ENCODE measurements at places on chromosomes 3 and 15.

DNA sequence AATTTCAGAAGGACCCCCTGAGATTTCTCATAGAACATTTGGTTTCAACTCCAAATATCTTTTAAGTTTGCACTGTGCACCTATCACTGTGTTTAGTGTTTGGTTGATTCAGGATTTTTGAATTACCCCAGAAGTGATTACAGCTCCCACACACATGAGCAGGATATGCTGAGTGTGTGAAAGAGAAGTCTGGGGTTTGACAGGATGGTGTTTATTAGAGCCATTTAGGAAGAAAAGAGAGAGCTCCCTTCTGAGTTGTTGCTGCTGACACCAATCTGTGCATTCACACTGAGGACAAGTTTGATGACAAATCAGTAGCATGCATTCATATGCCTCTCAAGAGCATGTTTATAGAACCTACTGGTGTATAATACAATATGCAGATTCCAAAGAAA, 118.1 kb downstream of the RPL22L1 start:
- no peak for DNase-seq

GRCh38 chr3:136546720-136547119, 205.5 kb downstream of the STAG1 start:
- no peak for DNase-seq

GRCh38 chr3:136343873-136344555, 93.9 kb downstream of the PCCB start:
- no peak for DNase-seq

- DNase-seq = no peak
These were observed 30.9 kb upstream of the MRPS22 start for GRCh38 chr3:139312959-139313358.

DNA sequence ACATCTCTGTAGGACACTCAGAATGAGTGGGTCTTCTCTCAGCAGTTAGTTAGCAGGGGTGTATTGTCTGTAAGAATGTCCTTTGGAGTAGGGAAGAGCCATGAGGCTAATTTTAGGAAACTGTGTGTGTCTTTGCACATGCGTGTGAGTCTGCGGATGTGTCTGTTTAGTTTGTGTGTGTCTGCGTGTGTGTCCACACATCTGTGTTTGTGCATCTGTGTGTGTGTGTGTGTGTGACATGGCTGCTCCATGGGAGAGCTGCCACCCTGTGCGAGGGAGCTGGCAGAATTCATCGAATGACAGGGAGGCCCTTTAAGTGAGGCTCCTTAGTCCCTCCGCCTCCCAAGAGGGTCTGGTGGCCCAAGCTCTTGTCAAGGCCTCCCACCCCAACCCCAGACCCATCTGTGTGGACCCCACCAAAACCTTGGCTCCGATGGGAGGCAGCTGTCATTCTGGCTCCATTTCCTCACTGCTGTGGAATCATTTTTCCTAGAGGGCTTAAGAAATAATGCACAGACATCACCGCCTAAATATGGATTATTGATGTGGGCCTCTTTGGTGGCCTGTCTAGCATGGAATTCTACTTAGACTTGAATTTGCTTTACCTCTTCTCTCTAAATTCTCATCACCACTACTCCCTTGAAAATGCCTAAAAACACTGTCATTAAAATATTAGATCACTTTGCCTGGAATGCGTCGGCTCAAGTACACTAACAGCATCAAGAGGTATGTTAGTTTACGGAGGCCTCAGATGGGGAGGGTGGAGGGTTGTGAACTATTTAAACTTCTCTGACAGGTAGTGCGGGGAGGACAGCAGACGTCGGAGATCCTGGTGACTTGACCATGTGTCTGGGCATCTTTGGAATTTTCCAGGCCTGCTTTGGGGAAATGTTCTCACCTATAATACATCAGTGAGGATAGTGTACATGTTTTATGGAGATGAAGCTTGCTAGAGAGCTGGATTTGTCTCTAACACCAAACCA, 9.4 kb downstream of the ESYT3 start:
- DNase-seq = no peak

DNA sequence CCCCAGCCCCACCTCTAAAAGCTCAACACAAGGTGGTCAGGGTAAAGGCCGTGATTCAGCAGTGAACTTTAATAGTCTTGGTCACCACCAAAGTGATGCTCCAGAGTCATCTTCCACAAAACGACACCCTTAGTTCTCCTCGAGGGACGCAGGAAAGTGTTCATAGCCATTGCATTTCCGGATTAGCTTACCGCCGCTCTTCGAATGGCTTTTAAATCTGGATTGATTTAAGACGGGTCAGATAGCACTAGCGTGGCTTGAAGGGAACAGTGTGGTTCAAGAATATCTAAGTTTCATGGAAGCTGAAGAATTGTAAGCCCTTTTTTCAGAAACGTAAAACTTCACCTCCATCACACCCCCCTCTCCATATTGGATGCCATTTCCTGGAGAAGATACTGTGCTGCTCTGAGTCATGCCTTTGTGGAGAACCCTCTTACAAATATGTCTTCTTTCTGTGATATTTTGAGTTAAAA, 829 bp downstream of the RNF7 start:
- DNase-seq = no peak

- no peak for DNase-seq
These were observed 72.8 kb downstream of the VGLL4 start for GRCh38 chr3:11570789-11571495.

DNA sequence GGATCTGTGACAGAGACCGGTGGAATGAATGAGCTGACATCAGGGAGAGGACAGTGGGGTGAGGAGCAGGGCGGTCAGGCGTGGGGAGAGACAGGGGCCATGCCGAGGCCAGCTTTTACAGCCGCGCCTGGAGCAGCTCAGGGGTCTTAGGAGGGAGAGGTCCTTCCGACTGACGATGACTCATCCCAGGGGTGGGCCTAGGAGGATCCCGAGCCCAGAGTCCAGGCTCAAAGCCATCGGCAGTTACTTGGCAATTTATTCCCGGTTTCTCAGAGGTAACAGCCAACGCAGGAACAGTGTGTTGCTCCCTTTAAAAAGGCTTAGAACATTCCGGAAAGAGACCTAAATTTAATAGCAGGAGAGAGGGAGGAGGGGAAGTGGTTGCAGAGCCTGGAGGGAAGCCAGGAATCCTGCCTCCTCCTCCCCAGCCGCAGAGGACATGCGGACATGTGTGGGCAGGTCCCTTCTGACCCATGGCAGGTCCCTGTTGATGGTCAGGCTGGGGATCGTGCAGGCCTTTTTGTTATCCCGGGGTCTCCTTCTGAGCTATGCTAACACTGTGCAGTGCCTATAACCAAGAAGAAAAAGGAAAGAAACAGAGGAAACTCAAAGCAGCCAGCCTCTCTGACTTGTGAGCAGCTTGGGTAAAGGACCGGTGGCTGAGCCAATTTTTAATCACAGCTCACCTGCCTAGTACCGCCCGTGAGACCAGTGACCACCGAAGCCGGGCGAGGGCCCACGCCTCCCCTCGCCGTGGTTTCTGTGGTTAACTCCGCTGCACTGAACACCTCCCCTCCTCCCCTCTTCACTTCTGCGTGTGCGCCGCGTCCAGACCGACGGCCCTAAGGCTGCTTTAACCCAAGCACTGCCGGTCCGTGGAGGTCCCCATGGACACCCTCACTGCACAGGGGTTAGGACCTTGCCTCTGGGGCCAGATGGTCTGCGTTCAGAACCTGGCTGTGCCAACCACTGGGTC, 392.4 kb upstream of the PROK2 start:
- DNase-seq = no peak

Data from T-helper 2 cell (primary cell).